ENCODE measurements at places on chromosomes 4 and X.

DNA sequence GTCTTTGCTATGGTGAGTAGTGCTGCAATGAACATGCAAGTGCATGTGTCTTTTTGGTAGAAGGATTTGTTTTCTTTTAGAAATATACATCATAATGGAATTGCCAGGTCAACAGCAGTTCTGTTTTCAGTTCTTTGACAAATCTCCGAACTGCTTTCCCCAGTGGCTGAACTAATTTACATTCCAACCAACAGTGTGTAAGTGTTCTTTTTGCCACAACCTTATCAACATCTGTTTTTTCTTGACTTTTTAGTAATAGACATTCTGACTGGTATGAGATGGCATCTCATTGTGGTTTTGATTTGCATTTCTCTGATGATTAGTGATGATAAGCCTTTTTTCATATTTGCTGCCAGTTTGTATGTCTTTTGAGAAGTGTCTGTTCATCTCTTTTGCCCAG lies 406.3 kb downstream of the DTHD1 start:
- DNase-seq: no peak

GRCh38 chr4:168247603-168248002 lies 70.9 kb downstream of the DDX60 start:
- no peak for DNase-seq

DNA sequence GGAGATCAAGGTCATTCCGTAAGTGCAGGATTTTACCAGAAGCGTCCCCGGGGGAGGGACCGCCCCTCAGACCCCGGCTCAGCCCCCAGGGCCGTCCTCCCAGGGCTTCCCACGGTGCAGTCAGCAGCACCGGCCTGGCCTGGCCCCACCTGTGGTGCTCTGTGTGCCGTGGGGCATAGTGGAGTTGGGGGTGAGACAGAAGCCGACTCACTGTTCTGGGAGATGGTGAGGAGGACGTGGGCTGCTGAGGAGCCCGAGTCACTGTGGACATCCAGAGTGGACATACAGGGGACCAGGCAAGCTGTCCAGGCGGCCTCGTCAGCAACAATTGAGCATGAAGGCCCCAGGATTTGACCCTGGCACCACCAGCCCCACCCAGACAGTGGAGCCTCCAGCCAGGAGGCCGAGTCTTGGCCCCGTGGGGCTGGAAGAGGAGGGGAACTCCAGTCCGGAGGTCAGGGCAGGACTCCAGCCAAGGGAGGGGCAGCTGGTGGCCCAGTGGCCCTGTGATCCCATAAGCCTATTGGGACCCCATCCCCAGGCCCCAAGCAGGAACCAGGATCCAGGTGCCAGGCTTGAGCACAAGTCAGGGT lies 19.1 kb downstream of the ATP5ME start:
- no peak for DNase-seq

GRCh38 chrX:8179656-8180055 lies 8.6 kb upstream of the VCX2 start:
- no peak for DNase-seq

- no peak for DNase-seq
Measured at GRCh38 chr4:41982716-41983115, 1.2 kb downstream of the DCAF4L1 start.

- DNase-seq: no peak
Measured at GRCh38 chr4:186724864-186725468, 1.3 kb upstream of the FAT1 start.

GRCh38 chr4:38734446-38734845 lies 48.3 kb downstream of the TLR10 start:
- no peak for DNase-seq

DNA sequence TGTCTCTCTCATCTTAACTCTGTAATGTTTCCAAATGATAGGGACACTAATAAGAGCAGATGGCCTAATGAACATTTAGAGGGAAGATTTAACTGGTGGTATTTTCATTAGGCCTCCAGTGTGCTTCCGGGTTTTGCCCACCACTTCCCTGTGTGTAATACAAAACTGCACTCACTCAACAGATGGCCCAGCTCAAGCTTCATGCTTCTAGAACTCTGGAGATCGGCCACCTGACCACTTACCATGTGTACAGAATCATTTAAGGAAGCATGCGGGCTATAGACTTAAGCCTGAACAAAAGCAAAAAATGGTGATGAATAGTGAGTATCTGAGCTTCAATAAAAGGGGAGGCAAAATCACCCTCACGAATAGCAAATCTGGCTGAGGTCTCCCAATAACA lies 89.3 kb downstream of the SH2D1A start:
- no peak for DNase-seq

GRCh38 chr4:23889814-23890341 lies at the start of gene PPARGC1A:
TSS of gene PPARGC1A (minus strand) at chr4:23890047. CDS start at chr4:23889957, 90 bp downstream.
- DNase-seq: no peak

GRCh38 chr4:134365852-134366251 lies 164.3 kb upstream of the PABPC4L start:
- no peak for DNase-seq

- DNase-seq: no peak
Measured at GRCh38 chr4:78599931-78600375, 48.4 kb downstream of the ANXA3 start.

DNA sequence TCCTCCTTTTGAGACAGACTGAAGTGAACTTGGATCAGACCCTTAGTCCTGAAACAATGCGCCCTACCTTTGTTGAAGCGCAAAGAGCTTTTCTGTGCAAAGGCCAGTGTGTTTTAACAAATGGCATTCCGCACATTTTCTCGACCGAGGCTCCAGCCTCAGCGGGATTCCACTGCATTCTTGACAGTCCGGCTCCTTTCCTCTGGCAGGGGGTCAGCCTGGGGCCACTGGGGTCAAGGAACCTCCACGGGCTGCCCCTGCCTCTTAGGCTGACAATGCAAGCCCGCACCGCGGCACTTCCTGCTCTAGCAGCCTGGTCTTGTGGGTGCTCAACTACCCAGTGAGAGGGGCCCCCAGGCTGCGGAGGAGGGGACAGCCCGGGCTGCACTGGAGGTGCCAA lies 47.2 kb upstream of the TFDP3 start:
- no peak for DNase-seq

GRCh38 chr4:138174981-138175794 lies 67.0 kb downstream of the SLC7A11 start:
- DNase-seq: no peak

GRCh38 chr4:47118192-47118929 lies 87.0 kb downstream of the GABRB1 start:
- DNase-seq: no peak

All from stimulated activated CD8-positive, alpha-beta memory T cell treated with anti-CD3 and anti-CD28 coated beads, Interleukin-7, amount 100 ng/mL, for 1 hour (primary cell).